Left renal pelvis (tissue), 4 donors: ENCODE measurements at places on chromosomes 1 and 21. TPM values are rescaled to one million over a fixed set of nuclear protein-coding genes. Genes with fewer than 3 reads are reported as not detected.

DNA sequence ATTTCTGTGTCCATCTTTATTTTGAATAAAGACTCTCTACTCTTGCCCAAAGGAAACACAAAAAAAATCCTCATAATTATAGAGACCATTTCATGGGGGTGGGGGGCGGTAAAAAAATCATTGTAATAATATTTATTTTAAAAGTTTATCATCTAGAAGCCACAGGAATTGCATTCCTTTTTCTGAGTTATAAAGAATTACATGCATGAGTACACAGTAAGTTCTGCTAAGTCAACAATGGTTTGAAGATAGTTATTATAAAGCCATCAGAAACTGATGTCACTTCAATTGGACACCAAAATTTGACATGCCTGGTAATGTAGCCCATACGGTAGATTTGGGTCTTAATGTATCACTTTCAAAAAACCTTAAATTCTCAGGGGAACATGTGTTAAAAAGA lies 478.1 kb upstream of the NR5A2 start:
- no peak for DNase-seq

- DNase-seq, result no peak
Measured at GRCh38 chr1:199453723-199454122, 573.8 kb upstream of the NR5A2 start.

GRCh38 chr1:109527098-109527811 lies 12.4 kb upstream of the GPR61 start:
- no peak for DNase-seq

DNA sequence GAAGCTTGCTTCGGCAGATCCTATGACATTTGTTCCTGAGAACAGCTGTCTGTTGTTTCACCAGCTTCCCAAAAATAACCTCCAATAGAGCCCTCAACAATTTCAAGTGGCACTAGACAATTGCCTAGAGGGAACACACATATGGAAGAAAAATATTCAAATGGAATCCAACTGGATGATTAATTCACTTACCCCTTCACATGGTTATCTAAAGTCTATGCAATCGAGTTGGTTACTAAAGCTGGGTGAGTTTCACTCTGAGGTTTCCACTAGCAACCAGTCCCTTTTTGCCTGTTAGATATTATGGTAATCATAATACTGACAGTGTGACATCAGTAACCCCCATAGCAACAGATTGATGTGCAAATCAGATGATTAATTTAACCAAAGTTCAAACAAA lies at the start of gene LEMD1:
TSS of gene LEMD1 (minus strand) at position 259 of the 400 bp plus-strand sequence. CDS start 1,520 bp downstream, outside the sequence.
- DNase-seq, result no peak

GOLT1A gene
- 0.20 TPM for polyA plus RNA-seq
